ENCODE measurements at places on chromosomes 12 and 14.

GRCh38 chr12:38892087-38892786 is 13.2 kb downstream of the CPNE8 start:
- DNase-seq, result peak; percentile 24

DNA sequence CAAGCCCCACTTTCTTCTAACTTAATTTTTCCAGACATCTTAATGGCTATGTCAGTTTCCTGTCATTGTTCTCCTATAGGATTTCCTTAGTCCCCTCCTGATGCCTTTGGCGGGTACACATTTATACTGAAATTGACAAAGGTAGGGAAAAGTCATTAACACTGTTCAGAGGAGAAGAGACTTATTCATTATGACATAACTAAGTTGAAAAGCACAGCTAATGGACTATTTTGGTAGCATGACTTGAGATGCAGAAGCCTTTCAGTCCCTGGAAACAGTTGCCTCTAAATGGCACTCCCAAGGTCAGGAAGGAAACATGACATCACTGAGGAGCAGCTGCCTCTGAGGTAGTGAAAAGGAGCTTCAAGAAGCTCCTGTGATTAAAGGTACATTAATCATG is 317.5 kb upstream of the KITLG start:
- no peak for DNase-seq

DNA sequence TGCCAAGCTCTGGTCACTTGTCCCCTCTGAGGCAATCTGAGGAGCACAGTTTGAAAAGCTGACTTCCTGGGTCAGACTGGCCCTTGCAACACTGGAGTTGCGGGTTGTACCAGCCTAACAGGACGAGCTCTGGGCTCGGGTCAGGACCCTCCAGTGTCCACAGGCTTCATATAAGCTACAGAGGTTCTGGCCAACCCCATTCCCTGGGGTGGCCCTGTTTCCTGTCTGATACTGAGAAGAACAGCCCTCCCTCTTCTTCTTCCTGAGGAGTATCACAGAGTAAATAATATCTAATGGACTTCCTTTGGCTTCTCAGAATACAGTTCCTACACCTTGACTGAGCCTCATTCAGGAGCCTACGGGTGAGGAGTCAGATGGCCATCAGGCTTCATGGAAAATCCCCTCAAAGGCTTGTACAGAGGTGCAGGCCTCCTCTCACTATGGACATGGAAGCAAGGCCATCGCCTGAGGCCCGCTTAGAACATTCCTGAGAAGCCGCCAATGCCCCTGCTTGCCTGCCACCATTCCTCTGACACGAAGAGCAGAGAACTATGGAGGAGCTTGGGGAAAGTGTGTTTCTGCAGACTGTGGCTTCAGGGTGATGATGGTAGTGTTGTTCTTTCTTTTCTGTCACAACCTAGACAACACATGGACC is 28.5 kb upstream of the ANO2 start:
- DNase-seq, result peak; percentile 55

GRCh38 chr12:98572010-98572409 is 21.5 kb upstream of the SLC25A3 start:
- DNase-seq, result no peak

GRCh38 chr14:92325835-92326234 is 2.9 kb downstream of the SLC24A4 start:
- no peak for DNase-seq

GRCh38 chr12:58803908-58804307 is 116.4 kb downstream of the LRIG3 start:
- no peak for DNase-seq

GRCh38 chr12:46788072-46788887 is 37.5 kb downstream of the SLC38A4 start:
- no peak for DNase-seq

- DNase-seq, result no peak
Measured at GRCh38 chr14:32908196-32909084, 30.2 kb upstream of the NPAS3 start.

GRCh38 chr14:103619057-103619456 is 10.0 kb upstream of the KLC1 start:
- DNase-seq, result no peak

Data from left cardiac atrium (tissue), 4 donors.